ENCODE measurements at places on chromosomes 4 and X.
A peak's percentile ranks its signal among the peaks of the same experiment; 100 is the strongest.

DNA sequence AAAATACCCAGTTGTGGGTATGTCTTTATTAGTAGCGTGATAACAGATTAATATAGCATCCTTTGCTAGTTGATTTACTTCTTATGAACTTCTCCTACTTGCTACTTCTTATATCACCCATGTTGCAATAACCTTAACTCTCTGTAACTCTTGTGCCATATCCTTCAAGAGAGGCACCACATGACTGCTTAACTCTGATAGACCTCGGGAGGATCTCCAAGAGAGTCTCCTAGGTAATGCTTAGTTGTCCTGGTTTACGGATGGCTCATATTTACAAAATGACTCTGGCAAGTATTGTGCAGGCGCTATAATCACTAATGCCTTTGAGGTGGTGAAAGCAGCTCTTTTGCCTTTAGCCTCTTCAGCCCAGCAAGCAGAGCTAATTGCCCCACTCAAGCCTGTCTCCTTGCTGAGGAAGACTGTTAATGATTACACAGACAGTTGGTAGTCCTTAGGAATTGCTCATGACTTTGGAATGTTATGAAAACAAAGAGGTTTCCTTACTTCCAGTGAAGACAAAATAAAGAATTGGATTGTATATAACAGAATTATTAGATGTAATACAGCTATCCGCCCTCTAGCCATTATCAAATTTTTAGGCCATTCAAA lies 1305.8 kb downstream of the PCDH7 start:
- DNase-seq = no peak

GRCh38 chrX:13087322-13088155 lies 43.1 kb upstream of the FAM9C start:
- peak; percentile 75 for DNase-seq

DNA sequence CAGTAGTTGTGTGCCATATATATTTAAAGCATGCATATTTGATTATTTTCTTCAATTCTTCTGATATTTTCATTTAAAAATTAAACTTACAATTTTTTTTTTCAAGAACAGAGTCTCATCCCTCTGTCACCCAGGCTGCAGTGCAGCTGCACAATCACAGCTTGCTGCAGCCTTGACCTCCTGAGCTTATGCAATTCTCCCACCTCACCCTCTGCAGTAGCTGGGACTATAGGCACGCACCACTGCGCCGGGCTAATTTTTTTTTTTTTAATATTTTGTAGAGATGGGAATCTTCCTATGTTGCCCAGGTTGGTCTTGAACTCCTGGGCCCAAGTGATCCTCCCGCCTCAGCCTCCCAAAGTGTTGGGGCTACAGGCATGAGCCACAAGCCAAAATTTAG lies 5.8 kb upstream of the DCLK2 start:
- no peak for DNase-seq

DNA sequence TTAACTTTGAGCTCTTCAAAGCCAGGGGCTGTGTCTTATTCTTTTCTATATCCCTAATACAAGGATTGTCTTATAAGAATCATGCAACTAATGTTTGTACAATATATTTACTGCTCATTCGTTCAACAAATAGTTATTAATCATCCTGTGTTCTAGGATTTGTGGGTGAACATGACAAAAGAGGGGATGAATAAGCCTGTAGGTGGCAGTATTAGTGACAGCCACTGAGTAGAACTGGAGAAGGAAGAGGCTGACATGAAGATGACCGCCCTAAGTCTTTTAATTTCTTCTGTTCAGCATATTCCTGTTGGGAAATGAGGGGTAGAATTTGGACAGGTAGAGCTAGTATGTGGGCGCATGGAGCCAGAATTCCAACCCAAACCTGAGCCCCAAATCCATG lies 11.9 kb upstream of the LINC00632 start:
- no peak for DNase-seq

DNA sequence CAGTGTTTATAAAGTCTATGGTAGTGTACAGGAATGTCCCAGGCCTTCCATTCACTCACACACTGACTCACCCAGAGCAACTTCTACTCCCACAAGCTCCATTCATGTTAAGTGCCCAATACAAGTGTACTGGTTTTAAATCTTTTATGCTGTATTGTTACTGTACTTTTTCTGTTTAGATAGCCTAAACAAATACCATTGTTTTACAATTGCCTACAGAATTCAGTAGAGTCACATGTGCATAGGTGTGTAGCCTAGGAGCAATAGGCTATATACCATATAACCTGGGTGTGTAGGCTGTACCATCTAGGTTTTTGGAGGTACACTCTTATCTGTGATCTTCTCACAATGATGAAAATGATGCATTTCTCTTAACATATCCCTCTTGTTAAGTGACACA lies 126.7 kb downstream of the DGKK start:
- DNase-seq = no peak

DNA sequence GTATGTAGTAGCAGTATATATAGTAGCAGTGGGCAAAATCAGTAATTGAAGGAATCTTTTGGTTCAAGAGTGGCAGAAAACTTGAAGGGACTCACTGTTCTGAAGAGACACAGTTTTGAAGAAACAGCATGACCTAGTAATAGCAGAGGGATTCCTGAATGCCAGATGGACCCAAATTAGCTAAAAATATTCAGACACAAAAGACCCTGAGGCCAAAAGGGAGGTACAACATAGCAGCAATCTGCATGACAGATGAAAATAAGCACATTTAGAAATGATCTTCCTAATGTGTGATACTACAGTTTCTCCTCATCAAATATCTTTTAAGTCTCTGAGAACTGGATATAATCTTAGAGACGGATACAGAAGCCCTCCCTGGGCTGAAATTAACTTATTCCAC lies 536.6 kb downstream of the PPARGC1A start:
- no peak for DNase-seq

DNA sequence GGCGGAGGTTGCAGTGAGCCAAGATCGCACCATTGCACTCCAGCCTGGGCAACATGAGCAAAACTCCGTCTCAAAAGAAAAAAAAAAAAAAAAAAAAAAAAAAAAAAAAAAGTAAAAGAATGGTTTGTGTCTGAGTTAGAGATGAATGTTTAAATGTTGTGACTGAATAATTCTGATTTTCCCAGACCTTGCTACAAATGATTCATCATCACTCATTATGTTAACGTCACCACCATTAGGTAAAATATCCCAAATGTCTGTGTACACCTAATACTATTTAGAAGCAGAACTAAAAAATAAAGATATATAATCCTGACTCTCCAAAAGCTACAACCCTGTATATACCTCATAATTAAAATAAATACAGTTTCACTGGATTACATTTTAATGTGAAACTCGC lies 70.8 kb downstream of the HHIP start:
- no peak for DNase-seq
